ENCODE measurements at places on chromosomes 13 and 19.

DNA sequence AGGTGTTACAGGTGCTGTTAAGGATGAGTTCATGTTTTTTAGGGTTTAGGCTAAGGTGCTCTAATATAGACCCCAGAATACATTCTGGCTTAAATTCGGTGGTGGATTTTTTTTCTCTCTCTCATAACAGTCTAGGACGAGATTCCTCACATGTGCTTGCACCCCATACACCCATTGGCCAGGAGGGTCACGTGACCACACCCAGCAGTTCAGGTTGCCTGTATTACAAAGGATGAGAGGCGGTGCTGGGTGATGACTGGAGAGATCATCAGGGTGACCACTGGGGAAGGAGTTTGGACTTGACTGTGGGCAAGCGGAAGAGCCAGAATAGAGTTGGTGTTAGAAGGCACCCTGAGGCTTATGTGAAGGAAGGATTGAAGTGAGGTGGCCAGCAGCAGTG, 27.7 kb downstream of the PPP2R1A start:
- no peak for DNase-seq

- DNase-seq = peak; percentile 34
Observed at GRCh38 chr13:80251403-80251802, 89.5 kb downstream of the SPRY2 start.

DNA sequence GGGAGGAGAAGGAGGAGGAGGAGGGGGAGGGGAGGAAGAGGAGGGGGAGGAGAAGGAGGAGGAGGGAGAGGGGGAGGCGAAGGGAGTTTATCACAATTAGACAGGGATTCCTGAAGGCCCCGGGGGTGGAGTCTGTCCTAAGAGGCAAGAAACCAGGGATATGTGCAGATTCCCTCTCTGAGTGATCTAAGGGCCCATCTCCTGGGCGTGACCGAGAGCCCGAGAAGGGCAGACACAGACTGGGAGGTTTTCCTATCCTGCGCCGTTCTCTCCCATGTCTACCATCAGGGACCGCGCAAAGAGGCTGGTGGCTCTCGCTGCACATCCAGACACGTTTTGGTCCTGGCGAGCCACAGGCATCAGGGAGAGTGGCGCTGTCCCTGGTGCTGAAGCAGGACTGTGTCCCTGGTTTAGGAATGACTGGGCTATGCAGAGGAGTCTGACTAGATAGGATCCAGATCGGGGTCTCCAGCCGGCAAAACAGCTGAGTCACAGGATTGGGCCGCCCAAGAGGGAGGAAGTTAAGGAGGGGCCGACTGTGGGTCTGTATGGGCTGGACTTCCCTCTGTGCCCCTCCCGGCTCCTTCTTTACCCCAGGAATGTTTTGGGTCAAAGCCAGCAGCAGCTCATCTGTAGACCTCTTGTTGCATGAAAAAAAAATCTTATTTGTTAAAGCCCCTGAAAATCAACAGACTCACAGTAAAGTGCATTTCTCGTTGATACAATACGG, 17.9 kb upstream of the ZNF175 start:
- peak; percentile 31 for DNase-seq

DNA sequence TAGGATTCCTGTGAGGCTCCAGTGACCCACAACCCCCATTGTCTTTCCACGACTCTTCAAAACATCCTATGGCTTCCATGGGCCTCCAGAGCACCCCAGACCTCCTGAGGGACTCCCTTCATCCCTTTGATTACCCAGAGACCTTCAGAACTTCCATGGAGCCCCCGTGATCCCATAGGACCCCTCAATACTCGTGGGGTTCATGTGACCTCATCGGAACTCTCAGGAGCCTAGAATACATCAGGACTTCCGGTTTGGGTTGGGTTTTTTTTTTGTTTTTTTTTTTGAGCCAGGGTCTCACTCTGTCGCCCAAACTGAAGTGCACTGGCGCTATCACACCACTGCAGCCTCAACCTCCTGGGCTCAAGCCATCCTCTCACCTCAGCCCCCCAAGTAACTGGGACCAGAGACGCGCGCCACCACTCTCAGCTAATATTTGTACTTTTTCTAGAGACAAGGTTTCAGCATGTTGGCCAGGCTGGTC, 774 bp downstream of the ALDH16A1 start:
- peak; percentile 47 for DNase-seq

GRCh38 chr13:21738630-21739029, 67.8 kb downstream of the FGF9 start:
- peak; percentile 36 for DNase-seq

GRCh38 chr13:31114641-31115040, 47.1 kb downstream of the HSPH1 start:
- no peak for DNase-seq

- DNase-seq = no peak
Observed at GRCh38 chr13:55347528-55347927, 1793.2 kb upstream of the PRR20A start.

DNA sequence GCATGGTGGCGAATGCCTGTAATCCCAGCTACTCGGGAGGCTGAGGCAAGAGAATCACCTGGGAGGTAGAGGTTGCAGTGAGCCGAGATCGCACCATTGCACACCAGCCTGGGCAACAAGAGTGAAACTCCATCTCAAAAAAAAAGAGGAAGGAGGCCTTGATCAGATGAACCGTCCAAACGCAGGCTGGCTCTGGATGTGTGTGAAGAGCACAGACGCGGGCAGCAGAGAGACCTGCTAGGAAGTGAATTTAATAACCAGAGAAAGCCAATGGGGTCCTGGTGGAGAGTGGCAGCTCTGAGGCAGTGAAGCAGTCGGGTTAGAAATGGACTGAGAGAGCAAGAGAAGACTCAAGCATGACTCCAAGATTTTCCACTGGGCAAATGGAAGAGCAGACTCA, 136.5 kb downstream of the RNF17 start:
- no peak for DNase-seq

DNA sequence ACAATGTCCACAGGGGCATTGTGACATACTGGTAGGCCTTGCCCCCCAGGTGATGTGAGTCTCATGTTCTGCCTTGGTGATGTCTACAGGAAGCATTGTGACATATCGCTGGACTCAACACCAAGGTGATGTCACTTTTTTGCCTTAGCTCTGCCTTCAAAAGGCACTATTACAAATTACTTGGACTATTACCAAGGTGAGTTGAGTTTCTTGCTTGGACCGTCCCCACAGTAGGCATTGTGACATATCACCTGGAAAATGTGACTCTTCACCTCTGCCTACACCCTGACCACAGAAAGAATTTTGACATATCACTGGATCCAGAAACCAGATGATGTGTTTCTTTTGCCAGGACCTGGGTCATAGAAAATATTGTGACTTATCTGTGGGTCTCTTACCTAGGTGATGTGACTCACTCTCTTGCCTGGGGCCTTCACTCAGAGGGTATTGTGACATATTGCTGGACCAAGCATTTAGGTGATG, 60.6 kb upstream of the ZNF724 start:
- no peak for DNase-seq

DNA sequence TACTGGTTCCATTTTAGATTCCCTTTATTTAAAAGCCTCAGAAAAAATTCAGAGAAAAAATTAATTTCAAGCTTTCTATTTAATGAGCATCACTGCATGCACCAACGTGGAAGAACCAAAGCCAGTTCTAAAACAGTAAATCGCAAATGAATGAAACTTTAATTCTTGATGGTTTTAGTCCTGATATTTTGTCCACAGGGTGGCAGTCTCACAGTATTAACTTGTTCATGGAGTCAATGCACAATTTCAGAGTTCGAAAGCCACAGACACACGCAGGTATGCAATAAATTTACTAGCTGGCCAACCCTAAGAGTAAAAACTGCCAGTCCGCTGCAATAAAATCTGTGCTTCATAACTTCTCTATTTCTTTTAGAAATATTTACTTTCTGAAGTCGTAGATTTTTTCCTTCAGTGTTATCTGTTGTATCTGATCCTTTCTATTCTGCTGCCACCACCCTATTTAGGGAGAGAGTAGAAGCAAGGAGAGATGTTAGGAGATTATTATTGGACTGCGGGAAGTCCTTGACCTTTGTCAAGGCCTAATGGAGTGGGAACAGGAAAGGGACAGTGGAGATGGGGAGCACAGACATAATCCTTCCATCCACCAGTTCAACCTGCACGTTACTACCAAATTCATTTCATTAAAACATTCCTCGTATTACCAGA, 7.0 kb upstream of the WBP4 start:
- DNase-seq = peak; percentile 61

- no peak for DNase-seq
Observed at GRCh38 chr13:98961503-98962105, 16.3 kb downstream of the DOCK9 start.

- peak; percentile 75 for DNase-seq
Observed at GRCh38 chr19:33406521-33407139, 33.1 kb downstream of the CEBPG start.

DNA sequence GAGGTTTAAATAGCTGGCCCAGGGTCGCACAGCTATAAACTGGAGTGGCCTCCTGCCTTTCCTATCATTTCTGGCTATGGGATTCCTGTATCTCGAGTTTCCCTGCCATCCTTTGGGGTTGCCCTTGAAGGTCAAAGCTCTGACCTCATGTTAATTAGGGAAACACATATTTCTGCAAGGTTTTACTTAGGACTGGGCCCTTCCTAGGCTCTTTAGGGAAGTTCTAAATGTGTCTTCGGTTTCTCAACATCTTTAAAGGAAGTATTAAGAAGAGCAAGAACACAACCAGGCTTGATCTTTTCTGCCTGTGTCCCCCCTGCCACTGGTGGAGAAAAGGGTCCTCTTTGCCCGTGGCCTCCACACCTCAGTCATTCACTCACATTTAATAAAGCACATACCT, 10.8 kb downstream of the LCP1 start:
- no peak for DNase-seq

DNA sequence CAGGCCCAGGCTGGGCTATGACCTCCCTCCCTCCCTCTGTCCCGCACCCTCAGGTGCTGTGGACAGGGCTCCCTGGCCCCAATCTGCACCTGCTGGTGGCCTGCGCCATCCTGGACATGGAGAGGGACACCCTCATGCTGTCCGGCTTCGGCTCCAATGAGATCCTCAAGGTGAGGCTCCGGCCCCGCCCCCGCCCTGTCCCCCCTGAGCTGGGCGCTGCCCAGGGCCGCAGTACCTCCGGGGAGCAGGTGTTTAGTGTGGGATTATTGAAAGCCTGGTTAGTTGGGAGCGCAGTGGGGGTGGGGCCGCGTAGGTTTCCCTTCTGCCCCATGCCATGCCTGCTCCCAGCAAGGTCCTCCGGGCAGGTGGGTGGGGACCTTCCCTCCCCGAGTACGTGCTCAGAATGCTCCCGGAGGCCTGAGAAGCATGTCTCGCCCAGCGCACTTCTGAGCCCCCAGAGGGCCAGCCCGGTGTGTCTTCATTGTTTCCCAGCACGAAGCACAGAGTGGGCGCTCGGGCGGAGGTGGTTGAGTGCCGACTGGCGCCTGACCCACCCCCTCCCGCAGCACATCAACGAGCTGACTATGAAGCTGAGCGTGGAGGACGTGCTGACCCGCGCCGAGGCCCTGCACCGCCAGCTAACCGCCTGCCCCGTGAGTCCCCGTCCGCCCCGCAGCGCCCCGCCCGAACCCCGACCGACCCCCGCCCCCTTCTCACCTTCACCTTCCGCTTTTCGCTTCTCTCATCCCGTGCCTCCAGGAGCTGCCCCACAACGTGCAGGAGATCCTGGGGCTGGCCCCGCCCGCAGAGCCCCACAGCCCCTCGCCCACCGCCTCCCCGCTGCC, 8.8 kb downstream of the IL4I1 start:
- peak; percentile 84 for DNase-seq

GRCh38 chr13:112172641-112173251, 105.8 kb downstream of the SOX1 start:
- no peak for DNase-seq

- no peak for DNase-seq
Observed at GRCh38 chr19:15675560-15675959, 2.7 kb downstream of the CYP4F12 start.

- DNase-seq = peak; percentile 19
Observed at GRCh38 chr13:102401265-102401664, 583 bp downstream of the FGF14 start.

DNA sequence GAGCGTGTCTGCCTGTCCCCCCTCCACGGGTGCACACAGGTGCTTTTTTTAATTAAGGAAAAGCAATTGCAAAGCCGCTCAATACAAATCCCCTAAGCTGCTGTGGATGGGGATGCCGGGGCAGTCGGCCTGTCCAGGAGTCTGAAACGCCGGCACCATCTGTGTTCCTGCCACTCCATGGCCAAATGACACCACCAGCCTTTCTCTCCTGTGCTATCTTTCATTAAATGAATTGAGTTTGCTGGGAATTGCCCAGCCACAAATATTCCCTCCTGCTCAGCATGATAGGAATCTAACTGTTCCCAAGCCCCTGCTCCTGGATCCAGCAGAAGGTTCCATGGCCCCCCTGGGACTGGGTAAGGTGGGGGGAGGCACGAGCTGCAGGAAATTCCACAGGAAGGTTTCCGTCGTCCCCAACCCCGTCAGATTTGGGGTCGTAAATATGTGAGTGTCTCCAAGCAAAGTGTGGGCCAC, 139.2 kb downstream of the KDM4B start:
- DNase-seq = no peak

GRCh38 chr19:10686661-10687517, 14.3 kb upstream of the QTRT1 start:
- DNase-seq = peak; percentile 18

- peak; percentile 11 for DNase-seq
Observed at GRCh38 chr13:39012608-39013007, 22.0 kb upstream of the STOML3 start.

DNA sequence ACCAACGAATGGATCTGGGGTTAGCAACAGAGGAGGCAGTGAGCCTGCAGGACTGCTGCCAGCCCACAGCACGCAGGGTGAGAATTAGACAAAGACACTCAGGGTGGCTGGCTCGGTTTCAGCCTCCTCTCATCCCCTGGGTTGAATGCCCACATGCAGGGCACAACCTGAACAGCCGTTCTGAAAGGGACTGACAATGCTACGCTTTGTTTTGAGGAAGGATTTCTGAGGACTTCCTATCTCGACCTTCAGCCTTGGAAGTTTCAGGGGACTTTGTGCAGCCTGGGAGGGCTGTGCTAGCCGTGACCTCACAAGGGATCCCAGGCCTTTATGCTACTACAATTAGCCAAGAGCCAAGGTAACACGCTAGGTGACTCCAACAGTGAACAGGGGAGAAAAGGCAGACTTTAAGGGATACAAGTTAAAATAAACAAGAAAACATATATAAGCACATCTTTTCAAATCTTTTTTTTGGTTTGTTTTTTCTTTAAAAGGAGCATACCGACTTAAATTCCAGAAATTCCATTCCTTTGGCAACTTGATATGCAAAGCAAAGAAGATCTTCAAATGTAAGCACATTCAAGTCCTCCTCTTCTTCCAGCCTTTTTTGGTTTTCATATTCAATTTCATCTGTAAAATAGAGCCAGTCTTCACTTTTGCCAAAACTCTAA, 34.5 kb upstream of the URAD start:
- DNase-seq = no peak
